ENCODE measurements at places on chromosomes 11 and 22.

DNA sequence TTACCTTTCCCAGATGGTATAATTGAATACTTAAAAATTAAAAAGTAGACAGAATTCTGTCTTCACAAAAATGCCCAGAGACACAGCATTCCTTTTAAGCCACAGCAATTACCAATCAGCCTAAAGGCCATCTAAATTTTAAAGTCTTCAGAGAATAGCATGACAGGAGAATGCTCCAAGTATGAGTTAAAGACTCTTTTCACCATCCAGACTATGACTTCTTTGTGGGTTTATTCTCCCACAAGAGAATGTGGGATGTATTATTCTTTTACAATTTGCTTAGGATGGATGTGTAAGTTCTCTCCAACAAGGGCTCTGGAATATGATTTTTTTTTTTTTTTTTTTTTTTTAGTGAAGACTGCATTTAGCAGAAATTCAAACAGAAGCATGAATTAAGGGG, 249.9 kb downstream of the TTC28 start:
- no peak for DNase-seq

GRCh38 chr11:15171956-15172355, 57.2 kb downstream of the INSC start:
- DNase-seq, result no peak

- peak; percentile 40 for DNase-seq
Measured at GRCh38 chr11:75031771-75032549, 43.2 kb downstream of the NEU3 start.

GRCh38 chr22:48488149-48488551, 1339.5 kb downstream of the BRD1 start:
- DNase-seq, result no peak

GRCh38 chr11:68202165-68202564, 10.9 kb downstream of the KMT5B start:
- no peak for DNase-seq

DNA sequence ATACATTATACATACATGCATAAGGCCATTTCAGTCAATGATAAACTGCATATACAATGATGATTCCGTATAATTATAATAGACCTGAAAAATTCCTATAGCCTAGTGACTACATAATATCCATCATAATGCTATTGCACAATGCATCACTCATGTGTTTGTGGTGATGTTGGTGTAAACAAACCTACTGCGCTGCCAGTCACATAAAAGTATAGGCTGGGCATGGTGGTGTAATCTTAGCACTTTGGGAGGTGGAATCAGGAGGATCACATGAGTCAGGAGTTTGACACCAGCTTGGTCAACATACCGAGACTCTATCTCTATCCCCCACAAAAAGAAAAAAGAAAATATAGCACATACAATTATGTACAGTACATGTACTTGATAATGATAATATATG, 163.7 kb upstream of the DDI1 start:
- DNase-seq, result no peak

DNA sequence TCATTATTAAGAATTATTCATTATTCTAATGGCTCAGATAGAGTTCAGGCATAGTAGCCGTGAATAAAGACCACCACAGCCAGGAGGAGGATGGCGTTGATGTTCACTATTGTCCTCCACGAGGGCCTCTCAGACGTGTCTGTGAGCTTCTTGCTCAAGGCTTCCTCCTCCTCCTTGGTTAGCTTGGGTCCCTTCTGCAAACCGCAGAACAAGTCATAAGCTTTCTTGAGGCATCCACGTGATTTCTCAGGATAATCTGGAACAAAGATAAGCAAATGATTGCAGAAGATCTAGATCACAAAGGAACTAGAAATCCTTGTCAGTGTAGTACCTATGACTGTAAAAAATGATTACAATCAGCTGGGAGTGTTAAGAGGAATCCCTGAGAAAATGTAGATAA, 13.6 kb upstream of the RFPL2 start:
- DNase-seq, result no peak

GRCh38 chr22:38871360-38872171, 450 bp downstream of the CBX6 start:
- no peak for DNase-seq

GRCh38 chr11:69351460-69351859, 57.5 kb downstream of the MYEOV start:
- no peak for DNase-seq

- no peak for DNase-seq
Measured at GRCh38 chr11:84408946-84409411, 1122.8 kb upstream of the CCDC90B start.

DNA sequence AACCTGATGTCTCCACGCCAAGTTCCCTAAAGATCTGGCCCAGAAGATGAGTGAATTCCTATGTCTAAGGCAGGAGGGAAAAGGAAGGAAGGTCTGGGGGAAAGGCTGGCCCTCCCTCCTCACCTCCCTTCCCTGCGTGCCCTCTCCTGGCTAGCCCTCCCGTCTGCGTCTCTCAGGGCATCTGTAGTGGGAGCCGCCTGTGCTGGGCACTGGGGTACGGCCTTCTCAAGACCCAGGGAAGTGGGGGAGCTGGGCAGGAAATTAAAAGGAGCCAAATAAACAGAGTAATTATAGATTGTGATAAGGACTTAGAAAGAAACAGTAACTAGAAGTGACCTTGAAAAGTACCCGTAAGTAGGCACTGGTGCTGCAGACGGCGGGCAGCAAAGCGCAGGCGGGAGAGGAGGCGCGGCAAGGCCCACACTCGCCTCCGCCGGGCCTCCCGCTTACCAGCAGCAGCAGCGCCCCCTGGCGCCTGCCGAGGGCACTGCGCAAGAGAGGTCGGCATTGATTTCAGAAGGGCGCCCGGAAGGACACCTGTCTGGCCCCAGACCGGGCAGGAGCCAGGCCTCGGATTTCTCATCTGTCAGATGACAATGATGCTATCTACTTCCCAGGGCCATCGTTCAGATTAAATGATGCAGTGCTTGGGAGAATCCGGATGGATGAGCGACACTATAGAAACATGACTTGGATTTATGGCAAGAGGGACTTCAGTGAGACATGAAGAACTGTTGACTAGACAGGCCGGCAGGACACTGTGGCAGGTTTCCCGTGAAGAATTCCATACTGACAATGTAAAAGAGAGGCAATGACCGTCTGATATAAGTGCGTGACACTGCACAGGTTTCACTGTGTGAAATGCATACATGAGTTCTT, 7.3 kb downstream of the KCNJ1 start:
- DNase-seq, result peak; percentile 80

DNA sequence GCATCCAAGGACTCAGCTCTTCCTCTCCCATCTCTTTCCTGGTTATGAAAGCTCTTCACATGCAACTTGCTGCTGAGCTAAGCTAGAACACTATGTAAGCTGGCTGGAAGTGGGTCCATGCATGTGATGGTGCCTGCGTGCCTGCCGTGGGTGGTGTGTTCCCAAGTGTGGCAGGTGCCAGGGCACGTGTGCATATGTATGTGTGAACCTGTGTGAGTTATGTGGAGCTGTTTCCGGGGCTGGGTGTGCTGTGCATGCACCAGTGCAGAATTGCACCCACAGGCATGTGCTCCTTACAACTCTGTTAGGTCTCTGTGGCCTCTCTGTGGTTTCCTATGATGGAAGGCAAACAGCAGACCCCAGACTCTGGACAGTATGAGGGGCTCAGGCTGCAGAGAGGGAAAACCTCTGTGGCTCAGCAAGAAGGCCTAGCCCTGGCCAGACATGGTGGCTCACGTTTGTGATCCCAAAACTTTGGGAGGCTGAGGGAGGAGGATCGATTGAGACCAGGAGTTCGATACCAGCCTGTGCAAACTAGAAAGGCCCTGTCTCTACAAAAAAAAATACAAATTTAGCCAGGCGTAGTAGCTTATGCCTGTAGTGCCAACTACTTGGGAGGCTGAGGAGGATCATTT, 4.1 kb upstream of the P2RY6 start:
- no peak for DNase-seq

DNA sequence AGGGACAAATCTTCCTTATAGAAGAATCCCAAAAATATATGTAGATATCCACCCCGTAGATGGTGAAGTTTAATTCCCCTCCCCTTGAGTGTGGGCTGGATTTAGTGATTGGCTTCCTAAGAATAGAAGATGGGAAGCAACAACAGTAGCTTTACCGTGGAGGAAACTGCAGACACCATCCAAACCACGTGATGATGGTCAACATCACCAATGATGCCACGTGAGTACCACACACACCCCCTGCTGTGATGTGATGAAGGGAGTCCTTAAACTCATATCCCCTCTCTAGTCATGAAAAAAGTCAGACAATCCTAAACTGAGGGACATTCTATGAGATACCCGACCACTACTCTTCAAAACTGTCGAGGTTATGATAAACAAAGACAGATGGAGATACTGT, 76.4 kb upstream of the SLC22A12 start:
- no peak for DNase-seq

- DNase-seq, result no peak
Measured at GRCh38 chr11:106983261-106983660, 35.0 kb downstream of the GUCY1A2 start.

DNA sequence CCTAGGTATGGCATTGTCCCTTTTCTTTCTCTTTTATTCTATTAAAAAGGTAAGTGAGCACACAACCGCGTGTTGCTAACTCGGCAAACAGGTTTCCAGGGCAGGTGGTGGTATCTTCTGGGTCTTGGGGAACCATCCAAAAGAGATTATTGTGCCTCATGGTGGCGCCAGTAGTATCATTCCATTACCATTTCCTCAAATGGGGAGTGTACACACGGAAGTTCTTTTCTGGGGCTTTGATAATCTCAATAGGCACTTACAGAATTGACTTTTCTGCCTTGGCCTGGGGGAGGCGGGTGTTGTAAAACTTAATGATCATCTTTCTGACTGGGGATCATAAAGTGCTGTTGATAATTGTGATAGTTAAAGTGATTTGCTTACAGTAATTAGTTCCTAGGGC, 234.1 kb downstream of the KIRREL3 start:
- DNase-seq, result no peak

- DNase-seq, result no peak
Measured at GRCh38 chr11:73273222-73273895, 1.2 kb downstream of the P2RY6 start.

DNA sequence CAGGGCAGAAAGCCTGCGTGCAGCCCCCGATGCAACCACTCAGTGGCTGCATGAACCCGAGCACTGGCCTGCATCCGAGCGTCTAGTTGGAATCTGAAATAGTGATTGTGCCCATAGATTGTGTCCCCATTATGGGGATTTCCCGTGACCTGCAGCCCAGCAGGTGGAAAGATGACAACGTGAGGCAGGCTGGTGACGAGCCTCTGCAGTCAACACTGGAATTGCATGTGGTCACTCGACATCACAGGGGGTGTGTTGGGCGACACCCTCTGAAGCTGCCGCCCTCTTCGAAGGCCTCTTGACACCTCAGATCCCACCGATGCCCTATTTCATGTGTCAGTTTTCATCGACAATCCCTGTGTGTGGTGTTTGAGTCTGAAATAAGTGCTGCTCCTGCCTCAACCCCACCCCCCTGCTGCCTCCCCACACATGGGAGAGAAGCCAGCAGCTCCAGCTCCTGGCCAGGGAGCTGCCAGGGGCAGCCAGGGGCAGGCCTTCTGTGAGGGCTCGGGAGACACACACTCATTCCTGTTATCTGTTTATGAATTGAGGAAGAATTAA, 172.0 kb upstream of the B3GAT1 start:
- DNase-seq, result no peak

DNA sequence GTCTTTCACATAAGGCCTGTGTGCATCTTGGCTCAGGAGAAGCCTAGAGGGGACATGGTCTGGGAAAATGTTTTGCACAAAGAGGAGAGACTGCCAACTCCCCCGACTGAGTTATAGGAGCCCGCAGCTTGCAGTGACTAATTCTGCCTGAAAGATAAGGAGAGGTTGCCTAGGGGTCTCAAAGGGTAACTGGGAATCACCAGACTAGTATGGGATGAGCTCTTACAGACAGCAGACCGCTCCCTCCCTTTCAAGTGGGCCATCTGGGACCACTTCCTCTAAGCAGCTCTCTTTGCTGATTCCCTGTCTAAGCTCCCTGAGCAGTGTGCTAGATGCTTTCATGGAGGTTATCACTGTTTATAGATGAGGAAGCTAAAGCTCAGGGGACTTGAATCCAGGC, 105.1 kb downstream of the TENM4 start:
- no peak for DNase-seq

DNA sequence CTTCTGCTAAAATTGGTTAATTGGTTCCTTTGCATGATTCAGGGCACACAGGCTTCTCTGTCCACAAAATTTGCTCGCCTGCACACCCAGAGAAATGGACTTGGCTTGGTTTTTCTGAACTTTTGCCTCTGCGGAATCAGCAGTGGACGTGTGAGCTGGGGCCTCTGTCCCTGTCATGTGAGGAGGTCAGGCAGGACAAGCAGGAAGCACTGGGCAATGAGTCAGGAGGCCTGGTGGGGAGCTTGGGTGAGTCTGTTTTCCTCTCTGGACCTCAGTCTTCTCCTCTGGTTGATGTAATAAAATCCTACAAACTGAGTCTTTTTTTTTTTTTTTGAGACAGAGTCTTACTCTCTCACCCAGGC, 10.4 kb upstream of the CELSR1 start:
- no peak for DNase-seq

GRCh38 chr11:27212248-27212780, 150.7 kb downstream of the CCDC34 start:
- DNase-seq, result no peak

GRCh38 chr11:1871531-1871930, 18.6 kb downstream of the LSP1 start:
- no peak for DNase-seq

GRCh38 chr22:47292546-47293320, 530.3 kb downstream of the TBC1D22A start:
- DNase-seq, result no peak

DNA sequence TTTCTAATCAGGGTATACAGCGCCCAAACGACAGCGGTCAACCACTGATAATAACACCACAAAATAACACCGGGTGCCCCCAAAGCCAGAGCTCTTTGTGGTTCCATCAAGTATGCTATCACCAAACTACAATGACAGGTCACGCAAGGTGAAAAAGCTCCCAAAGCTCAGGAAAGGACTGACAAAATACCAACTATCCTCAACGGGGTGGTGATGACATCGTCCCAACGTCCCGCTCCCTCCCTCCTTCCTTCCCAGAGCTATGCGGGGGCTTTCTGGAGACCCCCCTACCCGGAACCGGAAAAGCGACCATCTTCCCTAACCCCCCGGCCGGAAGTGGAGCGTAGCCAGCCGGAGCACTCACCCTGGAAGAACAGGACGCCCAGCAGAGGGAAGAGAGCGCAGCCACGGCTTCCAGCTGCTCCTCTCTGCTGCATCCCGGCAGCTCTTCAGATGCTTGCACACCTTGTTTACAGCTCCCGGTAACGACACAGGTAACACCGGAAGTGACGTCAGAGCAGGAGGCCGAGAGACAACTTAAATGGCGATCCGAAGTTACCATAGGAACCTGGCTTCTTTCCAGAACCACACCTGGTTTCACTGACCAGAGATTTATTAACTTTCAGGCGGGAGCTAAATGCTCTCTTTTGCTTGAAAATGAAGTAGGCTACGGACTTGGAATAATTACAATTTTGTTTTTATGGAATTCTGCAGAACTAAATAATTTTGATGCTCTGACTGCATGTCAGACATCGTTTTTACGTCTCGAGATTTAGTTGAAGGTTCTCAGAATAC, at the start of gene MPZL3:
Gene MPZL3 (minus strand): TSS at position 508 of the 795 bp plus-strand sequence. CDS start 71 bp downstream, at position 437.
- DNase-seq, result peak; percentile 93

DNA sequence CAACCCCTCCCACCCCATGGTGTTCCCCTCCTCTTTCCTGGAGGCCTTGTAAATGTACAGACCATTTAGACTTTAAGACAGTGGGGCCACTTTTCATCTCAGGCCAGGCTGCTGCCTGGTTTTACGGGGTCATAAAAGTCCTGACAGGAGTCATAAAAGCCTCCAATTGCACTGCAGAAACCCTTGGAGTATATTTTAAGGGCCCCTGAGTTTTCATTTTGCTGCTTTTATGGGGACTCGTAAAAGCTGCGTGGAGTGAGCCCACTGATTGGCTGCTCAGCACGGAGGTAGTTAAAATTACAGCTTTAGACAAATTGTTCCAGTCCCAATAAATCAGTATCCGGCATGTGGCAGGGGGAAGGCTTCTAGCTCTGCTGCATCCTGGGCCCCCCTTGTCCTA, 627.6 kb downstream of the NTM start:
- DNase-seq, result no peak
